Hematopoietic multipotent progenitor cell treated with erythropoietin and hydrocortisone succinate and interleukin-3 and kit ligand, for 8 days (in vitro differentiated cells): ENCODE measurements at places on chromosomes 6 and 20.
A peak's percentile ranks its signal among the peaks of the same experiment; 100 is the strongest.

DNA sequence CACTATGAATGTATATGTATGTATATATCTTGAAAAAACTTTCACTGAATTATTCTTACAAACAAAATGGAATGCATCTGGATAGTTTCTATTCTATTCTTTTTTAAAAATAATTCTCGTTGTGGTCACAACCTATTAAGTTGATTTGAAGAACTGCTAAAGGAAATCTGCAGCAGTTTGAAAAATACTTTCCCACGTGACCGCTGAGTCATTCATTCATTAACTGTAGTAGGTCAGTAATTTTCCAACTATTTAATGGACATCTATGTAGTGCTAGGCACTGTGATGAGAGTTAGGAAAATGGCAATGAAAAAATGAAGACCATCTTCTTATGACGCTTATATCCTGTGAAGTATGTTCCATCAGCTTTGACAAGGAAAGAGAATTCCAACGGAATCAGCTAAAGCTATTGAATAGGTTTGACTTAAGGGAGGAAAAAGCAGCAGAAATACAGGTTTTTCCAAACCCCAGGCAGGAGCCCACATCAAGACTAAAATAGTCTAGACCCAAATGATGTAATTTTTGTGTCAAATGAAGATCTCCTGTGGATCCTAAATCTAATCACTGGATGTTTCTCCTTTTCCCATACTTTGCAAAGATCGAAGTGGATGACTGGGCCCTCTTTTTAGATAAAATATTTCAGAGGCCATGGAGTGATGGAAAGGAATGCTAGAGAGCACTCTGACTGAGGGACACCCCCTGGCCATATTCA lies 4.1 kb upstream of the EFHC1 start:
- no peak for DNase-seq

- no peak for DNase-seq
Measured at GRCh38 chr6:115898246-115898645, 162.4 kb downstream of the FRK start.

- DNase-seq = no peak
Measured at GRCh38 chr6:150412221-150412620, 43.4 kb downstream of the IYD start.

DNA sequence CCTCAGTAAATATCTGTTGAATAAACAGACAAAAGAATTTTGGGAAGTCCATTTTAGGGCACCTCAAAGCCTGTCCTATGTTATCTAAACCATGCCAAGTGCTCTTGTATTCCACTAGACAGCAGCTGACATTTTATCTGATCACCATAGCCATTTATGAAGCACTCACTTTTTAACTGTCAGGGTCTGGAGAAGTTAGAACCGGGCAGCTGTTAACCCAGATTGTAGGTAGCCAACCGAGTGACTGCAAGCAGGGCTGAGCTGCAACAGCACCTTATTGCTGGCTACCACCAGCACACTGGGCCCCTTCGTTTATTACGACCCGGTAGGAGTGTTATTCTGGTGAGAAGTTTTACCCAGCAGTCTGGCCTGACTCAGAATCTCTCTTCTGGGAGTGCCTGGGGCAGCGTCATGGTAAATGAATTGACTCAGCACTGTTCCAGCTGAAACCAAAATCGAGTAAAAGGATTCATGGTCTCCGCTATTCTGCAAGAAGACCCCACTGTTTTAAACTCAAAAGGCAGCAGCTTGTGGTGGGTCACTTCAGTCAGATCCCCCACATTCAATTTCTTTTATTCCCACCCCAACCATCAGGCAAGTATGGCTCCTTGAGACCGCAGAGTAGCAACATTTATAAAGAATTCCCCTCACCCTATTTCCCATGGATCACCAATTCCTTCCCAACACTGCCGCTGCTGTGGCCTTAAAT lies 1.7 kb downstream of the UBE2V1 start:
- peak; percentile 91 for DNase-seq

DNA sequence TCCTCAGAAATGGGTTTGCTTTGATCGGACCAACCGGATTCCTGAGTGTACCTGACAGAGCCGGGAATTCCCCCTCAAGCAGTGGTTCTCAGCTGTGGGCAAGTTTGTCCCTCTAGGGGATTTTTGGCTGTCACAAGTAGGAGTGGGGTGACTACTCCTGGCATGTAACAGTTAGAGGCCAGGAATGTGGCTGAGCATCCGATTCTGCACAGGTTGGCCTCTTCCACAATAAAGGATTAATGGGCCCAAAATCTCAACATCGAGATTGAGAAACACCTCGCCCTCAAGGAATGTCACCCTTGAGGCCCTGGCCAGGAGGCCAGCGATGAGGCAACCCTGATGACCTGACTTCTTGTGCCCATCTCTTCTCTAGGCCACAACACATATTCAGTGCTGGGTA lies 7.9 kb downstream of the AGPAT4 start:
- DNase-seq = no peak

- DNase-seq = no peak
Measured at GRCh38 chr6:94645191-94645590, 932.1 kb upstream of the MANEA start.

DNA sequence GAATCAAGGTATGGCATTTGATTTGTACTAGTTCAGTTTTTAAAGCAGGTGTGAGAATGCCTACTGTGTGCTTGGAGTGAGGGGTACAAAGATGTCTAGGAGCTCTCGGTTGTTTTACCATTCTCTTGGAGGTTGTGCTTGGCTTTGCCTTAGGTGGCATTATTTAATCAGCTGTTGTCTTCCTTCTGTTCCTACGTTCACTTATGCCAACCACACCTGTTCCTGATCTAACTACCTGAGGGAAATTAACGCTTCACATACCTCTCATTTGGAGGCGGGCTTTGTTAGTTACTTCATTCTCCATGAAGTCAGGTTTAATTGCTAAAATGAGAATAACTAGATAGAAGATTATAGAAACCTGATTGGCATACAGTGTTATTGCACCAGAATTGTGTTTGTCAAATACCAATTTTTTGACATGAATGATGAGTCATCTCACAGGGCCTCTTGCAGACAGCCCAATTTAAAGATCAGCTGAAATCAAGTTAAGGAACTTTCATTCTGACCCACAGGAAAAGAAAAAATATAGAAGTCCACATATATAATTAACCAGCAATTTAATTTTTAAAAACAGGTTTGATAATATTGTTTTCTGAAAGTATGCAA lies 24.8 kb upstream of the PBOV1 start:
- no peak for DNase-seq

GRCh38 chr6:37531437-37532036 lies 31.8 kb upstream of the CCDC167 start:
- DNase-seq = no peak

GRCh38 chr6:110307368-110307767 lies 50.8 kb downstream of the METTL24 start:
- no peak for DNase-seq

GRCh38 chr6:170073846-170074245 lies 217.0 kb downstream of the DLL1 start:
- no peak for DNase-seq

- no peak for DNase-seq
Measured at GRCh38 chr6:150857945-150858308, 7.6 kb upstream of the MTHFD1L start.

- no peak for DNase-seq
Measured at GRCh38 chr6:111159633-111160032, 72.3 kb downstream of the SLC16A10 start.

DNA sequence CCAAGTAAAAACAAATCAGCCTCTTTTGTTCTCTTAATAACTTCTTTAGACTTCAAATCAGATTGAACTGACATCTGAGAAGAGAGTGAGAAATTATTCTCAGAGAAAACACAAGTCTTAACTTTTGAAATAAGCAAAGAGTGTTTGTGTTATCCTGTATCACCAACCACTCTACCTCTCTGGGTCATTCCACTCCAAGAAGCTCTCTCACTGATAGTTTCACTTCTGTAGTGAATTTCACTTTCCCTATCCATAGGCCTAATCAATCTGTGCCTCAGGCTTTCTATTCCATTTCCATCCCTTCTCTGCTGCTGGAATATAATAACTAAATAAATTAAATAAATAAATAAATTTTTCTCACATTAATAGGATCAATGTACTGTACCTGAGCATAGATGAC lies 235.0 kb downstream of the HTR1B start:
- no peak for DNase-seq

DNA sequence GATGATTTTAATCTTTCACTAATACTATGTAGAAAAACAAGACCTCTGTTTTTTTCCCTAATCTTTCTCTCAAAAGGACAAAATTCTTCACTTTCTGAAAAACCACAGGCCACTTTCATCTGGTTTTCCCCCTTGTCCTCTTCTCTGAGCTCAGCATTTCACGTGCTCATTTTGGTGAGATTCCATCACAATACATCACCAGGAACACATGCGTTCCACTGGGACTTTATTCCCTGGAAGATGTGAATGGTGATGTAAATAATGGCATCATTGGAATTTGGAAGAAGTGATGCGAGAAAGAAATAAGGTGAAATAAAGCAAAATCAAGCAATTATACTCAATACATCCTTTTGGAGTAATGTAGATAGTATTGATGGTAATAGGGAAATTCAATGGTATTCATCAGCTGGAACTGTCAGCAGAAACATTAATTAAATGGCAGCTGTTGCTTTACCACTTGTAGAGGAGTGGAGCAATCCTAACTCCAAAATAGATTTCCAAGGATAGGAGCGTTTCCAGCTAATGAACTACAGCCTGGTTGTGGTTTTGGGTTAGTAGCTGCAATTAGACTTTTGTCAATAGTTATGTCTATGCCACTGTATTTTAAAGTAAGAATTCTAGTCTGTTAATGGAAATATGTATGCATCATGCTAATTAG lies 11.5 kb downstream of the FILIP1 start:
- DNase-seq = no peak

DNA sequence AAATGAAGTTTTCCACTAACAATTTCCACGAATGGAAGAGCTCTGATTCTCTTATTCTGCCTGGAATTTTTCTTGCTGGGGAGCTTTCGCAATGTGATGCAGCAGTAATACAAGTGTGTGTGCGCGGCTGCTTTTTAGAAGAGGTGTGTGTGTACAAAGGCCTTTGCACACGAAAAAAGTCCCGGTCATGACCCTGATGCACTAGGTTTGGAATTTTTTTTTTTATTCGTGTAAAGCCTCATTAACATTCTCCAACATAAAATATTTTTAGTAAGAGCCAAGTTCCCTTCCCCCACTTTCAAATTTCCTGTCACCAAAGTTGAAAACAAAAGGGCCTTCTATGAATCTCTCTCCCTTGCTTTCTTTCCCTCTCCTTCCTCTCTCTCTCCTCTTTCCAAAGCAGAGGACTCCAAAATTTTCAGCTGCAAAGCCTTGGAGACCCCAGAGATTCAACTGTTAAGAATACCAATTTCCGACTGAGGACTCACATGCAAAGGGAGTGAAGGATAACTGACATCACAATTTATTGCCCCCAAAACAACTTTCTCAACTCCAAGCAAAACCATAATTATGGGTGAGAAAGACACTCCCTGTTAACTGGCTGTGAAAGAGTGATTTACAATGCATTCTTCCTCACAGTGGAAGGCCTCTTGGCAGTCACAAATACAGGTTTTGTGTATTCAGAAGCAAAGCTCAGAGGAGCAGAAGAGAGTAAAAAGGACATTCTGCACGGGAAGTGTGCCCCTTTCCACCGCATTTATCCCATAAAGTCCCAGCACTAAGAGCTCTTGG lies 421.2 kb upstream of the JARID2 start:
- no peak for DNase-seq

DNA sequence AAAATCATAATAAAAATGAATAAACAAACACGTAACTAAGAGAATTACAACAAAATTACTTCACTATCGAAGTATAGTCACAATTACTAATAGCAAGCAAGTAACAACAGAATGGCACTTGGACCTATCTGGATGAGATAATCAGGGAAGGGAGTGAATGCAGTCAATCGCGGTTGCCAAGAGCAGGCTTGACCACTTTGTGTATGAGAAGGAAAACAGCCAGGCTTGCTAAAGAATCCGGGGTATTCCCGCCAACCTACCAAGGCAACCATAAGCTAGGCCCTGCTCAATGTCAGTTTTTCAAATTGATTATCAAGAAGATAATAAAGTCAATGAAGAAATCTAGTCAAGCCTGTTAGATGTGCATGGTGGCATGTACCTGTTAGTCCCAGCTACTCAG lies 39.7 kb downstream of the PXDC1 start:
- no peak for DNase-seq
